NCI-H1694 treated with DMSO at 0.1 percent for 48 hours (cell line): ENCODE measurements at places on chromosomes 4 and X.

DNA sequence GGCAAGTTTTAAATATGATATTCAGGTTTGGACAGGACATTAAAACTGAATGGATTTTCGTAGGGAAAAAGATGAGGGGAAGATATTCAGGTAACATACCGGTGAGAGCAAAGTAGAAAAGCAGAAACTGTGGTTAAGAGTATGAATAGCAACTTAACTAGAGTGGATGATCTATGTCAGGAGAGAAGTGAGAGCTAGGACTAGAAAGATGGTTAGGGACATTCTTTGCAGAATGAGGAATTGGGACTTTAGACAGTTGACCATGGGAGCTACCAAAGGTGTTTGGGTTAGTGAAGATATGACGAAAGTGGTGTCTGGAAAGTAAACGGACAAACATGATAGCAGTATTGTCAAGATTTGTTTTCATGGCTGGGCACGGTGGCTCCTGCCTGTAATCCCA, 45.2 kb downstream of the ANXA5 start:
- no peak for DNase-seq

- DNase-seq, result no peak
Measured at GRCh38 chrX:67587946-67588624, 44.3 kb downstream of the AR start.

DNA sequence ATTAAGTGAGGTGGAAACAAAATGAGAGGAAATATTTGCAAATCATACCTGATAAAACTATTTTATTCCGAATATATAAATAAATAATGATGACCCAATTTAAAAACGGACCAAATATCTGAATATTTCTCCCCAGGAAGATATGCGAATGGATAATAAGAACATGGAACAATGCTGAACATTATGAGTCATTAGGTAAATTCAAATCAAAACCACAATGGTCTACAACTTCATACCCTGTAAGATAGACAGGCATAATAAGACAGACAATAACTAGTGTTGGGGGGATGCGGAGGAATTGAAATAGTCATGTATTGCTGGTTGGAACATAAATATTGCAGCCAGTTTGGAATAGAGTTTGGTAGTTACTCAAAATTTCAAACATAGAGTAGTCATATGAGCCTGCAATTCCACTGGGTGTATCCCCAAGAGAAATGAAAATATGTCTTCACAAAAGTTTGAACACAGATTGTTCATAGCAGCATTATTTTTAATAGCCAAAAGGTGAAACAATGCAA, 47.6 kb upstream of the DRP2 start:
- DNase-seq, result no peak

- no peak for DNase-seq
Measured at GRCh38 chr4:123676071-123676889, 279.7 kb downstream of the SPRY1 start.

GRCh38 chr4:10346023-10346422, 111.2 kb downstream of the ZNF518B start:
- DNase-seq, result no peak

DNA sequence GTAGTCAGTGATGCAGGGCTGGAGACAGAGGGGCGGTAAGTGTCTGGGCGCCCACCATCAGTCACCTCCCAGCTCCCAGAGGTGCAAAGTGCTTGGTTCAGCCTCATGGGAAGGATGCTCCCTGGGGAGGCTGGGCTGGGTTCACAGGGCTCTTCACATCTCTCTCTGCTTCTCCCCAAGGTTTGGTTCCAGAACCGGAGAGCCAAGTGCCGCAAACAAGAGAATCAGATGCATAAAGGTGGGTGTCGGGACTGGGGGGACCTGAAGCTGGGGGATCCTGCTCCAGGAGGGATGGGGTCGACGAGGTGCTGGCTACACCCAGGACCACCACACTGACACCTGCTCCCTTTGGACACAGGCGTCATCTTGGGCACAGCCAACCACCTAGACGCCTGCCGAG, 10.1 kb downstream of the SHOX start:
- no peak for DNase-seq

GRCh38 chr4:93700571-93700970, 128.0 kb upstream of the ATOH1 start:
- DNase-seq, result no peak

- DNase-seq, result no peak
Measured at GRCh38 chr4:75101906-75102786, 169.2 kb downstream of the PARM1 start.

- DNase-seq, result no peak
Measured at GRCh38 chrX:80667967-80668366, 141.7 kb downstream of the BRWD3 start.

DNA sequence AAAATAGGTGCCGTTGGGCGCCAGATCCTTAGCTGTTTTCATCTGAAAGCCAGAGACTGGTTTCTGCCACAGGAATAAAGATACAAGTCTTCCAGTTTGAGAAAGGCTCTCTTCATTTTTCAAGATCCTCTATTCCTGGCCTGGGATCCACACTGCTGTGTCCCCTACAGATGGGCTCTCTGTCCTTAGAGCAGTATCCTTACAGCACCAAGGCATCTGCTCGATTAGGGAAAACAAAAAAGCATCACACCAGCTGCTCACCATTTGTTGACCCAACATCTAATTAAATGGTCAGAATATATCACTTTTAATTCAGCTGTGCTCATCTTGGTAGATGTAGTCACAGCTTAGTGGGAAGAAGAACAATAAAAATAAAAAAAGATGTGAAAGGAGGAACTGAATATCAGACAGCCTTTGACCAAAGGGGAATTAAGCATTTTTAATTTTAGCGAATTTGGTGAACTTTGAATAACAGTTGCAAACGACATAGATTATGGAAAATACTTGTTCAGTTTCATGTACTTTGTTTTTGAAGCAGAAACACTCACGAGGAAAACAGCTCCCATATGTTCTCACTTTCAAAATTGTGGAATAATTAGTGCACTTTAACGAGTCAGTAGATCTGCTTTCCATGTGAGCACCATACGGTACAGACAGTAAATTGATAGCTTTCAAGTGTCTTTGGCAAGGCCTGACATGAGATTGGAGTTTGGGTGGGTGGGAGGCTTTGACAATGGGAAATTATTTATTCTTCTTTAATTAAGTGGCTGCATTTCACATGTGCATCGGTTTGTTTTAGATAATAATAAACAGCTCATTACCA, 148.4 kb upstream of the CLNK start:
- peak; percentile 97 for DNase-seq

GRCh38 chrX:311156-312129, 7.2 kb downstream of the GTPBP6 start:
- DNase-seq, result no peak

DNA sequence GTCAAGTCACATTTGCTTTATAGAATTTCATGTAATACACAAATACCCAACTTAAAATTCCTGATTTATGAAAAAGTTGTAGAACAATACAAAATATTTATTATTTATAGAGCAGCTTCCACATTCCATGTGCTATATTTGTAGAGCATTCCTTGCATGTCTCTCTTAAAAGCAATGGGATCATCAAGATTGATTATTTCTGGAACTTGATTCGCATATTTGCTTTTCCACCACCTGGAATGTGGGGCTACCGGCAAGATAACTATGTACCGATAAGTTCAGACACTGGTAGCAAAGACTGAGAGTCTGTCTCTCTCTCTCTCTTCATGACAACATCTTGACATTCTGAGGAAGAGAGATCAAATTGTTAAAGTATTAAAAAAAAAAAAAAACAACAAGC, 59.3 kb downstream of the MAPK10 start:
- DNase-seq, result no peak

DNA sequence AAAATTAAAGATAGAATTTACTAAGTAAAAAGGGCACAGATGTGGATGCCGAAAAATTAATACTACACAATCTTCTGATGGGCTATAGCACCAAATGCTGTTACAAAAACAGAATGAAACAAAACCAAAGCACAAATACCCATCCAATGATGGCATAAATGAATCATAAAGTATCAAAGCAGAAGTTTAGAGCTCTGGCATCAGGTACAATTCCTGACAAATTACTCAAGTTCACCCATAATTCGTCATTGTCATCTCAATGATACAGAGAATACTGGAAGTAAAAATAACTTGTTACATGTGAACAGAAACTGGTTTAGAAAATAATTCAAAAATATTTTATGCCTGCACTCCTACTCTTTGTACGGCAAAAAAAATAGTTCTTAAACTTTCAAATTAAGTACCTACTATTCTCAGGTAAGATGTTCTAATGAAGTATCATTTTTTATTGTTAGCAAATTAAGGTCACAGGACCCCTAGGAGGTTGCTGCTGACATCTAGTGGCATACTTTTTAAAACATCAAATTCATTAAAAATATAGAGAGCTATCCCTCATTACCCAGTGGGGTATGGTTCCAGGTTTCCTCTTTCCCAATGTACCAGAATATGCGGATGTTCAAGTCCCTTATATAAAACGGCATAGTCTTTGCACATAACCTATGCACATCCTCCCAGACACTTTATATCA, 126.1 kb downstream of the INPP4B start:
- peak; percentile 3 for DNase-seq

GRCh38 chrX:1248331-1249061, 20.1 kb upstream of the CSF2RA start:
- no peak for DNase-seq

- DNase-seq, result no peak
Measured at GRCh38 chr4:125123570-125124109, 191.1 kb upstream of the FAT4 start.
